NCI-H82 (cell line): ENCODE measurements at places on chromosomes 7 and 10.

GRCh38 chr7:25444991-25445390, 216.7 kb upstream of the NPVF start:
- no peak for DNase-seq

DNA sequence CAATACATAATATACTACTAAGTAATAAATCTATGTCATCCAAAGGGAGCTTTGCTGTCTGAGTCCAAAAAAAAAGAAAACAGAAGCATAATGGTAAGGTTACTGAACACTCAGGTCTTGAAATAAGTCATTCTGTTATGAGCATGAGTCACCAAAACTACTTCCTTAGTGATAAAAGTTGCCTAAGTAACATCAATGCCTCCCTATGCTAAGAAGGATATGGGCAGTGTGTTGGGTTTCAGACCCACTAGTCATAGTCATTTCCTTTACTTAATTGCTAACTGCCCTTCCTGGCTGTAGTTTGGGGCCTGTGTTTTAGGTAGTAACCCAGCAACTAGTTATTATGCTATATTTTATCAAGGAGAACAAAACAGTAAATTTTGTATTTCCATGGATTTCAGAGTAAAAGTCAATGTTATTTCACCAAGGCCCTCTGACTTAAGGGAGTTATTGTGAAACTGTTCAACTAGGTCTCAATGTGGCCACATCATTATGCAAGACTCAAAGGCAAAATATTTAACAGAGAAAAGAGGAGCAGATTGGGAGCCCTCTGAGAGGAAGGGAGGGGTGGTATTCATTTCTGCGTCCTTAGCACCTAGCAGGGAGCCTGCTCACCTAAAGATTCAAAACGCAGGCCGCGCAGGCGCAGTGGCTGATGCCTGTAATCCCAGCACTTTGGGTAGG, 11.7 kb upstream of the VIM start:
- no peak for DNase-seq

- DNase-seq = no peak
Measured at GRCh38 chr7:113582471-113582870, 336.3 kb downstream of the PPP1R3A start.

- DNase-seq = no peak
Measured at GRCh38 chr10:58818900-58819299, 306.2 kb downstream of the BICC1 start.

GRCh38 chr7:7347045-7347444, 164.7 kb downstream of the C1GALT1 start:
- no peak for DNase-seq

DNA sequence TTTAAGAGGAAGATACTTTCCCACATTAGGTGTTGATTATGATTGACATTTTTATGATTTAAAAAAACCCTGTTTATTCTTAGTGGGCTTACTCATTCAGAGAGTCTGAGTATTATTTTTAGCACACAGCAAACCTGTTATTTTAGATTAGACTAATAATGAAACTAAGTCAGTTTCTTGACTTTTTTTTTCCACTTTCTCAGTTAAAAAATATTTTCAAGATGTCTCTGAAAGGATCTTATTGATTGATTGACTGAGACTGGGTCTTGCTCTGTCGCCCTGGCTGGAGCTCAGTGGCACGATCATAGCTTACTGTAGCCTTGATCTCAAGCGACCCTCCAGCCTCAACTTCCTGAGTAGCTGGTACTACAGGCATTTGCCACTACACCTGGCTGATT, 20.4 kb upstream of the INPP5F start:
- no peak for DNase-seq

- no peak for DNase-seq
Measured at GRCh38 chr10:18087355-18087754, 52.9 kb upstream of the CACNB2 start.

DNA sequence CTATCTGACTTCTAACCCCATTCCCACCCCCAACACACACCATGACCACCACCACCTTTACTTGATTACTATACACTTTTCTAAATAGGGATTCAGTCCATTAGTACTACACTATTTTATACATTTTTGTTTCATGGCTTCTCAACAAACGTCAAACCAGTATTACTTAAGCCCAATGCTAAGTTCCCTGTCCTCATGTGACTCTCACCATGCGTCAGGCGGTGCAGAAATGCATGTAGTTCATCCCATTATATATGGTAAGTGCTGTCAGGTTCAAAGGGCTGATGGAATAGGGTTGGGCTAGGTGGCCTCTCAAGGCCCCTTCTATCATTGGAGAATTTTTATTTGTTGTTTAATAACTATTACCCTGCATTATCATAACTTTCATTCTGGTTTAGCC, 19.5 kb upstream of the VPS41 start:
- DNase-seq = no peak

DNA sequence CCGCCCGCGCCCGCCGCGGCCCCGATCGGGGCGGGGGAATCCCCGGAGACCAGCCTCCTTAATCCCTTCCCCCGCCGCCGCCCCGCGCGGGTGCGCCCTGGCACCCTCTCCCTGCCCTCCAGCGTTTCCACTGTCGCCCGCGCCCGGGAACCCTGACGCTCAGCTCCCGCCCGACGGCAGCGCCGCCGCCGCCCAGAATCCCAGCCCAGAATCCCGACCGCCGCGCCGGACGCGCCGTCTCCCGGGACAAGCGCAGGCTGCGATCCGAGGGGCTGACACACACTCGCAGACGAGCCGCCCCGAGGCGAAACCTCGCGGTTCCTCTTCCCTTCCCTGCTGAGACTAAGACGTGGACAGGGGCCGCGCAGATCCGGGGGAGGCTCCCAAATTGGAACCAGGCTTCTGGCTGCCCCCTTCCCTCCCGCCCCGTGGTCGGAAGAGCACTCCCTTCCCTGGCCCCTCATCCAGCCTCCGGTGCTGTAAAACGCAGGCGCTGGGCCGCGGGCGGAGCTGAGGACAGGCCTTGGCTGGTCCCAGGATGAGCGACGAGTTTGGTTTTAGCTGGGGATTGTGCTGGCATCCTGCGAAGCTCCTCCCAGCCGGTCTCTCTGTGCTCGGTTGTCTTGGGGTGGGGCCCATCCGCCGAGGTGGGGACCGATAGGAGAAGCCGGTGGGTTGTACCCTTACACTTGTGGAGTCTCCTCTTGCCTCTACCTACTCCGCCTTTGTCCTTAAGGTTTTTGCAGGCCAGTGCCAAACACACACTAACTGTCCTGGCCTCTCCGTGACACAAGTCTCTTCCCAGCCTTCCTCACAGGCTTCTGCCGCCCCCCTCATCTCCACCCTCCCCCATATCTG, 1.1 kb downstream of the MARVELD1 start:
- DNase-seq = peak; percentile 62

DNA sequence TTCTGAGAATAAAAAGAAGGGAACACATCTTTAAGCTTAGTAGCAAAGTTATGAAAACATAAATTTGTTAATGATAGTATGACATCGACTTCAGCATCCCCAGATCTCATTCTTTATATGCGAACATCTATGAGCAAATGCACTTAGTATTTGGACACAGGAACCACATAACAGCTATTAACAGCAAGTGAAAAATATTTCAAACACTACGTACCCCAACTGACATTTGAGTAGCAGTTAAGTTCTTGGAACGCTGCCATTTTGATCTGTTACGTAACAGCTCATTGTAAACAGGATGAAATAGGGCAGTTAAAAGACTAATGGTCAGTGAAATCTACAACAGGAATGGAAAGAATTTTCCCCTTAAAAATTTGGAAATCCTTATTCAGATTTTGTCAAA, 428.9 kb downstream of the TNS3 start:
- no peak for DNase-seq

GRCh38 chr7:43565786-43566185, 17.1 kb upstream of the STK17A start:
- DNase-seq = no peak

GRCh38 chr7:76260171-76260703, 42.2 kb upstream of the HSPB1 start:
- DNase-seq = peak; percentile 67

- no peak for DNase-seq
Measured at GRCh38 chr10:47116445-47116844, 183.6 kb upstream of the GDF10 start.

DNA sequence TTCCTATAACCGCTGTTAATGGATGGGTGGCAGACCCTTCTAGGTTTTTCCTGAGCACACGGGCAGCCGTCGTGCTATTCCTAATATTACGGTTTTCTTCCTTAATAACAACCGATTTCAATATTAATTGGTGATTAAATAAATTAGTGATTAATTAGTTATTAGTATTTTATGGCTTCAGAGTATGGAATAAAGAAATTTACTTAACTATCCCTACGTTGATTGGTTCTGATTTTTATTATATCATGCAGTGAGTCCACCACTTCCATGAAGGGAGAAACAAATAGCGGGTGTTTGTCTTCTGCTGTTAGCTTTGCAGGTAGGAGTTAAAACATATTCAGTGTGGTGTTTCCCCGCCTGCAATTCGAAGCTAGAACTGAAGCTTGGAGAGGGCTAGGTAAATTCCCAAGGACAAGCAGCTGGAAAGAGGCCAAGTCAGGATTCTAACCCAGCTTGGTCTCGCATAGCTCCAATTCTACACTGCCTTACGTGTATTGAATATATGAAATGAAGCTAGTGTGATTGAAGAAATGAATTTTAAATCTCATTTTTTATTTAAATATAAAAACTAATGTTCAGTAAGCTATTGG, 928 bp upstream of the CSTF2T start:
- peak; percentile 16 for DNase-seq

GRCh38 chr10:132429281-132430230, 32.6 kb downstream of the PWWP2B start:
- no peak for DNase-seq
